Stimulated activated CD8-positive, alpha-beta memory T cell treated with anti-CD3 and anti-CD28 coated beads, Interleukin-2, amount 100 ng/mL, for 1 hour (primary cell): ENCODE measurements at places on chromosomes 7 and 10.
A peak's percentile ranks its signal among the peaks of the same experiment; 100 is the strongest.

- no peak for DNase-seq
These were observed 54.5 kb downstream of the SCRN1 start for GRCh38 chr7:29935111-29935510.

- no peak for DNase-seq
These were observed 154.1 kb upstream of the PDE1C start for GRCh38 chr7:32224276-32224675.

DNA sequence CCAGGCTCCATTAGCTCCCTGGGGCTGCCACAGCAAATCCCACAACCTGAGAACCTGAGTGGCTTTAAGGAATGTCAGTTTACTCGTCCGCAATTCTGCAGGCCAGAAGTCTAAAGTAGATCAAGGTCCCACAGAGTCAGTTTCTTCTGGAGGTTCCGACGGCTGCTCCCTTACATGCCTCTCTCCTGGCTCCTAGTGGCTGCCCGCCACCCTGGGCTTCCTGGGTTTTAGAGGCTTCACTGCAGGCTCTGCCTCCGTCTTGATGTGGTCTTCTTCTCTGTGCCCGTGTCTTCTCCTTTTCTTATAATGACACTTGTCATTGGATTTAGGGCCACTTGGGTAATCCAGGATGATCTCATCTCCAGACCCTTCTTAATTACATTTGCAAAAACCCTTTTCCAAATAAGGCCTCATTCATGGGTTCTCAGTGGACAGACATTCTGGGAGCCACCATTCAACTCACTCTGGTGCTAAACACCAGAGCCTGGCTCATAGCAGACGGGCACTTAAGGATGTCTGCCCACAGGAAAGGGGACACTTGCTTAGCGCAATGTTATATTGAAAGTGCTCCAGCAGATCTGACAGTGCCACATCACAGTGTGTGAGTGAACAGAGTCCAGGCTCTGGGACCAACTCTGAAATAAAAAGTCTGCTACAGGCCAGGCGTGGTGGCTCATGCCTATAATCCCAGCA lies 77.6 kb downstream of the VWC2 start:
- no peak for DNase-seq

- DNase-seq = no peak
These were observed 106.9 kb upstream of the FAM3C start for GRCh38 chr7:121503039-121503438.

- no peak for DNase-seq
These were observed 221.7 kb upstream of the LYZL1 start for GRCh38 chr10:29067161-29067560.

DNA sequence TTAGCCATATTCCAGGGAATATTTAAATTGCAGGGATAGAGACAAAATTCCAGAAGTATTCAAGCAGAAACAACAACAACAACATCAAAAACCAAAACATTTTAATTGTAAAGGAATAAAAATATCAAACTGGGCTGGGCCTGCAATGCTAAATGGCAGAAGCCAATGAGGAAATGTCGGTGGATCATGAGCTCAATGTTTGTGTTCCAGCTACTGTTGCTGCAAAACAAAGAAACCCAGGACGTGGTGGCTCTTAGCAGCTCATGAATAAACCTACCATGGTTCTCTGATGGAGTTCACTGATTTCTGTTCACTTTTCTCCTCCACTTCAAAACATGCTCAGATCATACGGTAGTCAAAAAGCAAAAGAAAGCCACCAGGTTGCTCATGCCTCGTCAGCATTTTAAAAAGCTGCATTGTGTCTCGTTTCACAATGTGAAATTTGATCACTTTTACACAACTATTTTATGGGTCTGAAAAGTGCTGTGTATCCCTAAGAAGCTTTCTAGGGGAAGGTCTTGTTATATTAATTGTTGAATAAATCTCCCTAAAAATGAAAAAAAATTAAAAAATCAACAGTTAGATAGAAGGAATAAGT lies 54.0 kb downstream of the ASNS start:
- no peak for DNase-seq

- no peak for DNase-seq
These were observed 415.6 kb upstream of the NPVF start for GRCh38 chr7:25643770-25644394.

DNA sequence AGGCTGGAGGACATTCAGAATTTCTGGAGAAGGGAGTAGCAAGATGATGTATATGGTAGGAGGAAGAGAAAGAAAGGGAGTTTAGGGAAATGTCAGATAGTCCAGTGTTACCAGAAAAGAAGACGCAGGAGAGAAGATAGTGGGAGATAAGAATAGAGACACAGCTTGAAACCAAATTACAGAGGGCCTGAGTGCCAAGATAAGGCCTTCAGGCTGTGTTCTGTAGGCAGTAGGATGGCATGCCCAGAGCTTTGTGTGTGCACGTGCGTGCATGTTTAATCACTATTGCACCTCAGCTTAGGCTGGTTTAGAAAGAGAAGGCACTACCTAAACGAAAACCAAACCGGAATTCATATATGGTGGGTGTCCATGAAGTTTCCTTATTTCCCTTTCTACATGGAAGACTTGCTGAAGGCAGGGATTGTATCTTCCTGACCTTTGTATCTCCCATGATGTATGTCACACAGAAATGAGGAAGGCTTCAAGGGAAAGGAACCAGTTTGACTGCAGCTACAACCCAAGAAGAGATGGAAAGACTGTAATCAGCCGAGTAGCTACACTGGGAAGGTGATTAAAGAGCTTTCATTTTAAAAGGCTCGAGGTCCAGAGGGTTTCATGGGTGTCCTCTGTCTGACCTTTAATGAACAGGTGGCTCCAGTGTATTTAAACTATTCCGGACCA lies 35.8 kb upstream of the BHLHA15 start:
- no peak for DNase-seq

DNA sequence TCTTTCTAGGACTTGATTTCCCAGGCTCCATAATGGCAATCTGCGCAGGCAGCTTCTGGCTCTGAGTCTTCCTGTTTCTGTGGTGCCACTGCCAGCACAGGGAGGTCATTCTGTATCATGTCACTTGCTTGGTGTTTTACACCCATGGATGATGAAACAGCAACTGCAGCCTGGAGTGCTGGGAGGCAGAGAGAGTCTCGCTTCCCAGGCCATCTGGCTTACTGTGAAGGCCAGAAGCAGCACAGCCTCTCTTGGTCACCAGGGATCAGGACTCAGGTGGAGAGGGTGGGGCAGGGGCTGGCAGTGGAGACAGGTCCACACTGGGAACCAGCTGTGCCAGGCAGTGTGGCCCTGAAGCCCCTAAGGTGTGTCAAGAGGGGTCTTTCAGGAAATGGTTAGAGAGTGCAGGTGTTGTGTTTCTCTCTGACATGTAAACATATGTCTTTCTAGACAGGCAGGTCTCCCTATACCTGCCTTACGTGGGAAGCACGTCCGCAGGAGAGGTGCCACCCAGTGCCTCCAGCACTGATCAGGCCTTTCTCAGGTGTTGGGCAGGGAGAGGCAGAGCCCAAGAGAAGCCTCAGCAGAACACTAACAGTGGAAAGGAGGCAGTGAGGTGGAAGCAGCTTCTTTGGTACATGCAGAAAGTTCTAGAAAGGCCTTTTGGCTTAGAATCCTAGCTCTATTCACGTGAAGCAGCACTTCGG lies 71.4 kb downstream of the INSIG1 start:
- no peak for DNase-seq

- DNase-seq = no peak
These were observed 81.6 kb downstream of the EVX1 start for GRCh38 chr7:27324246-27324645.

GRCh38 chr7:91343420-91343960 lies 79.3 kb downstream of the FZD1 start:
- no peak for DNase-seq

GRCh38 chr10:21526188-21526859 lies 842 bp upstream of the SKIDA1 start:
- no peak for DNase-seq

GRCh38 chr7:16235147-16236114 lies 185.9 kb downstream of the CRPPA start:
- DNase-seq = no peak

GRCh38 chr10:12237265-12238220 lies 41.6 kb downstream of the CDC123 start:
- DNase-seq = no peak

GRCh38 chr7:97015279-97015678 lies 9.4 kb downstream of the DLX5 start:
- DNase-seq = no peak

- DNase-seq = peak; percentile 88
These were observed at the start of gene KLHDC10 for GRCh38 chr7:130069978-130070860. TSS of gene KLHDC10 (plus strand) at chr7:130070534. CDS start at chr7:130070644, 110 bp downstream.

DNA sequence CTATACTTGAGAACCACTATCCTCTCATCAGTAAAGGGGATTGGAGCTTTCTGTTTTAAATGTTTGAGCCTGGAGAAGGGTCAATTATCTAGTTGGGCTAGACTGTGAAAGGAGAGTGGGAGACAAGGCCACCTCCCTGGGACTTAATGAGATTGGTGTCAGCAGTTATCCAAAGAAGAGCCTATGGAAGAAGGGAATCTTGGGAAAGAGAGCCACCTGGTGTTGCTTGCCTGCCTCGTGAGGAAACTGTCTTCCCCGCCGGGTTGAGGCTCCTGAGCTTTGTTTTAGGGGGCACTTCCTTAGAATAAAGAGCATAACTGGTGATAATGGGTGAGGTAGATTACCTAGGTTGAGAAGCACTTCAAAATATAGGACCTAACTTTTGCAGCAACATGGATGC lies 32.0 kb upstream of the ABCB4 start:
- no peak for DNase-seq

- no peak for DNase-seq
These were observed 22.8 kb downstream of the GNA12 start for GRCh38 chr7:2821161-2821841.

DNA sequence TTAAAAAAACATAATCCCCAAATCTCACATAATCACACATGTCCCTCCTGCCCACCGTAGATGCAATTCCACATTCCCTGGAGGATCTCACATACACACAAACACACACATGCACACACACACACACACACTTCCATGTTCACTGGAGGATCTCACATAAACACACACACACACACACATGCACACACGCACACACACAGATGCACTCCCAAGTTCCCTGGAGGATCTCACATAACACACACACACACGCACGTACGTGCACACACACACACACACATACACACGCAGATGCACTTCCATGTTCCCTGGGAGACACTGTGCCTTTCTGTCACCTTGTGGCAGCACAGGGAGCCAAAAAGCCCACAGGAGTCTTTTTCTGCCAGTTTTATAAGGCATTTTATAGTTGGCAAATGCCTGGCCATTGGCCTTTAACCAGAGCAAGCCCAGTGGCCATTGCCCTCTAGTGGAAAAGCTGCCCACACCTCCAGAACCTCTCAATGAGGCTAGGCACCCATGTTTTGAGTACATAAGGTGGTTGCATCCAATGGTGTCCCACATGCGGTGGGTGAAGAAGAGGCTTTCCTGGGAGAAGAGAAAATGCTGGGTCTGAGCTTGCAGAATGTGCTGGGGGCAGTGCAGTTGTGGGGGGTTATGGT lies 115.4 kb upstream of the ACBD5 start:
- no peak for DNase-seq

DNA sequence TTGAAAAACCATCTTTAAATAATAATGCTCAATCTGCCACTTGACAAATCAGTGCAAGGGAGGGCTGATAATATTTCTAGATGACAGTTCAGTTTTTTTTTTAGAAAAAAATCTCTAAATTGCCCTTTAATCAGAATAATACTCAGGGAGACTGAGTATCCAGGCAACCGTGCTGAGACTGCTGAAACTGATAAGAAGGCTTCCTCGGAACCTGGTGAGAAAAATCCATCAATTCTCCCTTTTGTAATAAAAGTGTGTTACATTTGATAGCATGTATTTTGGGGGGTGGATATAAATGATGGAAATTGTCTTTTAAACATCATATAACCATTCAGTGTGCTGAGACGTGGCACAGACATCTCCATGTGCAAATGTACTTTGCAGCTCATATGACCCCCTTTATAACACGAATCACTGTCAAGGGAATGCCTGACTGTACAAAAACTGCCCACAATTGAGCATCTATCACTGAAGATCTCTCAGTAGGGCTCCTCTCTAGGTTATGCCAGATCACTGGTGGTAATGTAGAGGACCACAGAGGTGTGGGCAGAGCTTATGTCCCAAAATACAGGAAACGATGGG lies 491.1 kb upstream of the ADARB2 start:
- no peak for DNase-seq

DNA sequence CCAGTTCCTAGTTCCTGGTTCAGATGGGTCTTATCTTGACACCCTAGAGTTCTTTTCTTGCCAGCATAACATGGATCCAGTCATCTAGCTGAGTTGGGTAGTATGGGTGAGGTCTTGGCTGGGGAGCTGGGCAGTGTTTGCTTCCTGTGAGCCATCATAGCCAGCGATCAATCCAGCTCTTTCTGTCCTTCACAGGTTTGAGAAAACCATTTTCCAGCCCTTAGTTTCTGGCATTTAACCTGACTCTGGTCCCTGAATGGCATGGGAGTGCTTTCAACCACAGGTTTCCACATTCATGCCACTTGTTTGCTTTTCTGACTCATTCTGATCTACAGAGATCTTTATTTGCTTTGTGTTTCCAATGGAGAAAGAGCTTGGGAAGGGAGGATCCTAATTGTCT lies 8.6 kb downstream of the SLC13A1 start:
- no peak for DNase-seq

- DNase-seq = no peak
These were observed 56.8 kb upstream of the CD36 start for GRCh38 chr7:80581486-80582260.

DNA sequence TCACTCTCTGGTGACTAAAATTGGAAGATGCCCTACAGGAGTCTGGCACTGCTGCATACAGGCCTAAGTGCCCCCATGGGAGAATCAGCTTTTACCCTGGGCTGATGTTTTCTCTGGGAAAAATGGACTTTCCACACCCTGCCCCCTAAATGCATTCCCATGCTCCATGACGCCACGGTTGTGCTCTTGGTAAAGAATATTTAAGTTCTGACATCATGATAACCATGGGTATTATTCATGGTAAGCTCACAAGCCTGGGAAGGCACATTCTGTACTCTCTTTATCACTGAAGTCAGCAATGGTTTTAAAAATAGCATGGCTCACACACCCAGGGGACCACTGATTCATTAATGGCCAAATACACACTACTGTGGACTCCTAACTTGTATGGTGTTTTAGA lies 43.4 kb downstream of the HIPK2 start:
- no peak for DNase-seq
